ENCODE measurements at places on chromosomes 16 and 17. TPM values are rescaled to one million over a fixed set of nuclear protein-coding genes. Genes with fewer than 3 reads are reported as not detected.

DNA sequence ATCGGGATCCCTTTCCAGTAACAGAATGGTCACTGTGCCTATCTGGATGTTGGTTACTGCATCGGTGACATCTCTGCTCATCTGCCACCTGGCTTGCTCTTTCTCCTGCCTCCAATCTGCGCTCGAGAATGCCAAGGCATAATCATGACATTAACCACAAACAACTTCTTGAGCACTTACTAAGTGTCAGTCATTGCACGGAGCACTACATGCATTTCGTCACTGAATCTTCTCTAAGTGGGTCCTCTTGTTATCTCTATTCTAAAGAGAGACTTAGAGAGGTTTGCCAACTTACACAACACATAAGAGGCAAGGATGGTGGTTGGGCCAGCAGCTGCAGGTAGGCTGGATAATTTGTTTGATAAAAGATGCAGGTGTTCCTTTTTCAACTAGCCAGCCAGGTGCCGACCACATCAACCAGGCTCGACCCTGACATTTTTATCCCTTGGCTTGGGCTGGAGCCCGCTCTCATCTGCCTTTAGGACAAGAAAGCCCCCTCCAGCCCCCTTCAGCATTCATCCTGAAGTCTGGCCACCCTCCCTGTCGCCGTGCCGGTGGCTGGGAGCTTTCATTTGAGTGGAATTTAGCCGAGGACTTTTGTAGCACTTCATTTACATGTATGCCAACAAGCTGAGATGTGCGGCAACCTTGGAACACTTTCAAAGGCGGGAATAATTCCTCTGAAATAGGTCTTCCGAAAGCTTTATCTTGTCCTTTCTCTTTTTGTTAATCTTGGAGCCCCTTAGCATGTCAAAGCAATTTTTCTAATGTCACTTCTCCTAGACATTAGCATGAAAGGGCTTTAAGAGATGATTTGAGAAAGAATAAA, 89.3 kb upstream of the NKD1 start:
- peak; percentile 28 for DNase-seq

The CLEC3A gene
- not detected for total RNA-seq

DNA sequence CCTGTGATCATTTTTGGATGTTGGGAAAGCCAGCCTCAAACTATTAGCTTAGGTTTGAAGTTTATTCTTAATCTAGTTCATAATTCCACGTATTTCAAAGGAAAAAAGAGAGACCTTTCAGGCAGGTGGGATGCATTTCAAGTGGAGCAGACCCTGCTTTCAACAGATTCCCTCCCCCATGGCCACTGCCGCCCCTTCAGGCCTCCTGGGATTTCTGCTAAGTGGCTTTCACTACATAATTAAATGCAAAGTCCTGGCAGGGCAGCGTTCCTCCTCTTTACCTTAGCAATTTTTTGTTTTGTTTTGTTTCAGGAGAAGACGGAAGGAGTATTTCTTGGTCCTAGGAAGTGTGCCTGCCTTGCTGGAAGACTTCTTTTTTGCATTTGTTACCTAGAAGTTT, 36.6 kb downstream of the MAF start:
- no peak for DNase-seq

DNA sequence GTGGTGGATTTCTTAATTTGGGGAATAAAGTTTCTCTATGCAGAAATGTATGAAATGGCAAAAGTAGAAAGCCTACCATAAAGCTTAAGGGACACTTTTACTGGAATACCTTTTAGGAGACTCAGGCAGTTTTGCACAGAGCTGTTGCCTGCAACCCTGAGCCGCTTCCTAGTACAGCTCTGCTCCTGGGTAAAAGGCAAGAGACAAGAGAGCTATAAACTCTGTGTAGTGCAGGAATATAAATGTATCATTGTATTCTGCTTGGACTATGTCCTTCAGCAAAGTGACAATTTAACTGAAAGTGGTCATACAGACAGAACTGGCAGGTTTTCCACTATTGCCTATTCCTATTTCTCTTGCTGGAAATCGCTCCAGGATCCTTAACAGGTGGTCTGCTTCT, 65.3 kb upstream of the MYOCD start:
- DNase-seq: no peak

GRCh38 chr17:19337712-19338023, 24.9 kb downstream of the B9D1 start:
- peak; percentile 46 for DNase-seq

The DRC7 gene
- not detected for total RNA-seq

DNA sequence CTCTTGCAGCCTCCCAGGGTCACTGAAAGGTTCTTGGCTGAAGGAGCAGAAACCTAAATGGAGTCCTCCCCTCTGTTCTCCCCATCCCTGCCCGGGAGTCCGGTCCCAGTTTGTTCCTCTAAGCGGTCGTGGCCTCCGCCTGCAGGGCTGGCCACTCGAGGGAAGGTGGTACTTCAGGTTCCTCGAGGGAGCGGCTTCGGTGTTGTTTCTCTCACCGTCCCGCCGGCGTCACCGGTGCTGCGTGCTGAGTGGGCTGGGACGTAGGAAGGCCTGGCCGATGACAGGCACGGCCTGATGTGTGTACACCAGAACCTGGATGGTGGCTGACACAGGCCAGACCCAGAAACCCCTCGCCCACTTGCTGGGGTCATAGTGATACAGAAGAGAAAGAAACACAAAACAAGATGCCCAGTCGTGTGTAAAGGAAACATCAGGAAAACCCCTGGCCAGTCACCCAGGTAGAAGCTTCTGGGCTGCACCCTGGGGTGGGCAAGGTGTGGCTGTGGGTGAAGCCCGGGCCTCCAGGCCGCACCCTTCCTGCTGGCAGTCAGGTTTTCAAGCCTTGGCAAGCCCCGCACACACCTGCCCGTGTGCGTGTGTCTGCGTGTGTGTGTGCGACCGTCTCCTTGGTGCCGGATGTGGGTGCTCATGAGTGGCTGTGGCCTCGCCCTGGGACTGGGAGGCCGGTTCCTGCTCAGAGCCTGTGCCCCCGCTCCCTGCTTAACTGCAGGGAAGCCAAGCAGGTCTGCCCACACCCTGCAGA, 52.0 kb downstream of the BAIAP2 start:
- DNase-seq: no peak

- DNase-seq: no peak
Observed at GRCh38 chr16:25235991-25236390, 19.2 kb downstream of the AQP8 start.

The DDX28 gene
- total RNA-seq: 5.4 TPM

GRCh38 chr17:62191390-62192361, 126.6 kb upstream of the MED13 start:
- peak; percentile 12 for DNase-seq

The TTLL6 gene
- total RNA-seq: 0.46 TPM

Measured in posterior vena cava (tissue), 2 donors.